A549 (cell line): ENCODE measurements at places on chromosomes 16 and 17.

- no peak for DNase-seq
Observed at GRCh38 chr16:2170080-2170479, 14.5 kb downstream of the TRAF7 start.

DNA sequence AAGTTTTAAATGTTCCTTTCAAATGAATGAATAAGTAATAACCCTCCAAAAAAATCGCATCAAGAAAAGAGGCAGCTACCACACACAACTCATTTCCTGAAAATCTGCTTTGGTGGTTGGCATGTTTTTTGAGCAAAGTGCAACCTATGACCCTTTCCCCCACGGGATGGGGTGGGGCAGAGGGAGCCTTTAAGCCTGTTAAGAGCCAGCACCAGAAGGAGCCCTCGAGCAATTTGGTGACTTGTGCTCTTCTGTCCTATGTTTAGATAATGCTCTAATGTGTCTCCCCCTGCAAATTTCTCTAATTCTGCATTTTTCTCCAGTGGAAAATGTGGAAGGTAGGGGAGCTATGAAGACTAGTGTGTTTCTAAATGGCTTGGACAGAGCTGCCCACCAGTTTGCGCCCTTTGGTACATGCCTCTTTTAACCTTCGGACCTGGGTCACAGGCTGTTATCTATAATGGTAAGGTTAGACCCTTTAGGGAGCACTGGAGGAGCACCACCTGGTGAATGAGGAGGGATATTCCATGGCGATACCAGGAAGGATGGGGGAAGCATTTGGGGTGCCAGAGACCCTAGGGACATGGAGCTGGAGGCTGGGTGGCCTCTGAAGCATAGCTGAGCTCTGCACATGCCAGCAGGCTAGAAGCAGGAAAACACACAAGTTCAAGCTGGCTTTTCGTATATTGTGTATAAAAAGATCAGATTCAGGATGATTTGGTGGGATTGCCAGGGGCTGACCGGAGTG is 1.6 kb downstream of the PYCARD start:
- no peak for DNase-seq

- DNase-seq, result no peak
Observed at GRCh38 chr17:21288571-21289017, 4.1 kb downstream of the MAP2K3 start.

- DNase-seq, result peak; percentile 77
Observed at GRCh38 chr17:75088465-75089417, 987 bp downstream of the SLC16A5 start.

DNA sequence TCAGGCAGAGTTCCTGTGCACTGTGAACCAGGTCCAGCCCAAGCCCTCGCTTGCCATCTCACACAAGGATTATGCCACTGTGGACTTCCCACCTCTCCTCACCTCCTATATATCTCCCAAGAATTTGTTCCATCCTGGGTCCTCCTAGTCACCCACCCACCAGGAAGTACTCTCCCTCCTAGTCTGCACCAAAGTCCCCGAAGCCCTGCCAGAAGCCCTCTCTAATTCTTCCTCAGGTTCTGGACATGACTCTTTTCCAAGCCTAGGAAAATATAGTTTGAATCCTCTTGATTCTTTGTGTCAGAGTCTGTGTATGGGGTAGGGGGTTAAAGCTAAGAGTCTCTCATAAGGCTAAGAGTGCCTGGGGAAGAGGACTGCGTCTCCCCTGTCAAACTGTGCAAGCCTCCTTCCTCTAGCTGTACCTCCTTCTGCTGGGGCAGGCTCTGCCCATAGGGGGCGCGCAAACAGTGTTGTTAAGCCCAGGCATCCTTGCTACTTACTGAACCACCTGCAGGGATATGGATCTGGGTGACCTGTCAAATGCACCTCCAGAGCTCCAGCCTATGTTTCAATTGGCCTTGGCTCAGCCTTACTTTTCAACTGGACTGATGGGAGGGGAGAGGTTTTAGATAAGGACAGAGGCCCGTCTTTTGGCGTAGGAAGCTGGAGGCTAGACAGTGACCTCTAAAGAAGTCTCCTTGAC is 16.6 kb upstream of the DLX4 start:
- peak; percentile 85 for DNase-seq

DNA sequence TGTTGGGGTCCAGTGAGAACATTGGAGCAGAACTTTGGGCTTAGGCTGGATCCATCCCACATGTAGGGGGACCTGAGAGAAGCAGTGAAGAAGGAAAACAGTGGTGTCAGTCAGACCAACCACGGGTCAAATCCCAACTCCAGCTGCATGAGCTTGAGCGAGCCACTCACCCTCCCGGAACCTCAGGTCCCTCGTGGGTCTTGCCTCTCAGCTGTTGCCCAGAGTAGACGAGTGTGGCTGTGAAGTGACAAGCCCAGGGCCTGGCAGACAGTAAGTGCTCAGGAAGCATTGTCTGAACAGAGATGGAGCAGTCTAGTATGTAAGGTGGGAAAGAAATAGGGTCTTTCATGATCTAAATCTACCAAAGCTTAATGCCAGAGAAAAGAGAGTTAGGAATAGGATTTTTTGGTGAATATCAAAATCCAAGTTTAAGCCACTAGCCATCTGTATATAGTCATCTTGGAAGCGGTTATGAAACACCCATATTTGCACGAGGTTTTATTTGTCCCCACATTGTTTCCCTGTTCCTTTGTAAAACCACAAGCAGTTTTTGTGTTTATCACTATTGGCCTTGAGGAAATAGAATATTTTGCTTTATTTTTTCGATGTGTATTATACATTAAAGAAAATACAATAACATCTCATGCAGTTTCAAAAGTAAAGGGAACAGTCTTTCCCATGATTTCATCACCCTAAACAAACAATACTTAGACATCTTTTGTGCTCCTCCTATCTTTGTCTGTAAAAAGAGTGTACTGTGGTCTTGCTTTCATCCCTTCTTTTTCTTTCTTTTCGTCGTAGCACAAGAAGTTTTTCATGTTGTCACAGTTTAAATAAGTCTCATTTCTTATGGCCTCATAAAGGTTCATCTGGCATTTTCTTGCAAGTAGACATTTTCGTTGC is 112.0 kb downstream of the CLEC16A start:
- no peak for DNase-seq

DNA sequence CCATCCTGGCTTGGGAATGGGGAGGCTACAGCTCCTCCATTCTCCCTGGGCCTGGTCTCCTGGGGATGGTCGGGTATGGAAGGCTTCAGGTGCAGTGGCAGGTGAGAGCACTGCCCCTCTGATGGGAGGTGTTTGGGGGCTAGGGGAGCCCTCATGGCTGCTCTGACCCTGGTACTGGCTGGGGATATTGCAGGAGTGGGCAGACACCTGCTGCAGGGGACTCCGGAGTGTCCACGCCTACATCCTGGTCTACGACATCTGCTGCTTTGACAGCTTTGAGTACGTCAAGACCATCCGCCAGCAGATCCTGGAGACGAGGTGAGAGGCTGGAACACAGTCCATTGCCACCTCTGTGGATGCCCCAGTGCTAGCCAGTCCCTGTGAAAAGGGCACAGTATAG is 8.8 kb downstream of the RASL10B start:
- no peak for DNase-seq

DNA sequence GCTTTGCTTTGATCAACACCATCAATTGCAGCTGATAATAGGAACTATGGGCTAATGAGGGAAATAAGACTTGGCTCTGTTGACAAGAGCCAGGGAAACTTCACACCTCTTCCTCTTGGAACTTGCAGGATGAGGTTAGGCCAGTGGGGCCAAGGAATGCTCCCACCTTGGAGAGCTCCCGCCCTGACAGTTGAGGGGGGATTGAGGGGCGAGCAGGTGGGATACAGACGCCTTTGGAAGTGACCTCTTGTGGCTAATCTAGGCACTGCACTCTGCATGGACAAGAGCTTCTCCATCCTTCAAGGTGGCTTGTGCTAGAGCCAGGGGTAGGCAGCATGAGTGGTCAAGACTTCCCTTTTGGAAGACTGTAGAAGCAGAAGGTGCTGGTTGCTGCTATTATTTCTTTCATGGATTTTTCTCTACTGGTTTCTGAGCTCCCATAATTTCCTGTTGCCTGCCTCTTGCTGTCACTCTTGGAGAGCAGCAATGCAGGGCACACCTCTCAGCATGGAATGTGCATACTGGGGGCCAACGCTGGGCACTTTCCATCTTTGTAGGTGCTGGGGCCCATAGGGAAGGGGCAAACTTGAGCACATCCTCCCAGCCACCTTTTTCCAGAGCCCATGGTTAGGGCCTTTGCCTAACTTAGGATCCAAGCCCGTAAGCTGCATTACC is 2.3 kb upstream of the PHF12 start:
- DNase-seq, result peak; percentile 68

DNA sequence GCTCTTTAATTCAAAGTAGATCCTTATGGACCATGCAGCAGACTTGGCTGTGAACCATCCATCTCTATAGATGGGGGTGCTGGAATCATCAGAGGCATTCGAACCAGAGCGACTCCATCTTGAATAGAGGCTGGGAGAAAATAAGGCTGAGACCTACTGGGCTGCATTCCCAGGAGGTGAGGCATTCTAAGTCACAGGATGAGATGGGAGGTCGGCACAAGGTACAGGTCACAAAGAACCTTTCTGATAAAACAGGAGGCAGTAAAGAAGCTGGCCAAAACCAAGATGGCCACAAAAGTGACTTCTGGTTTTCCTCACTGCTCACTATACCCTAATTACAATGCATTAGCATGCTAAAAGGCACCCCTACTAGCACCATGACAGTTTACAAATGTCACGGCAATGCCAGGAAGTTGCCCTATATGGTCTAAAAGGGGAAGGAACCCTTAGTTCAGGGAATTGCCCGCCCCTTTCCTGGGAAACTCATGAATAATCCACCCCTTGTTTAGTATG is 89.2 kb upstream of the BRD7 start:
- no peak for DNase-seq

DNA sequence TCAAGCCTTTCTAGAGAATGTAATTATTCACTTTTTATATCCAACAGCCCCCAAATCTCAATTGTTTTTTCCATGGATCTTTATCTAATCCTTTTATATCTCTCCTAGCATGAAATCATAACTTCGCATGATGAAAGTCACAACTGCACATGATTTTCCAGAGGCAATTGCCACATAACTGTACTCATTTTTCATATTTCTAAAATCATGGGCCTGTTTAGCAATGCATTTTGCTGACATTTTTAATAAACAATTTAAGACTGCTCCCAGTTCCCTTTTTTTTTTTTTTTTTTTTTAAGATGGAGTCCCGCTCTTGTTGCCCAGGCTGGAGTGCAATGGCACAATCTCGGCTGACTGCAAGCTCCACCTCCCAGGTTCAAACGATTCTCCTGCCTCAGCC is 83.5 kb downstream of the VMP1 start:
- no peak for DNase-seq

GRCh38 chr16:46757339-46758050 is 9.4 kb upstream of the MYLK3 start:
- no peak for DNase-seq

DNA sequence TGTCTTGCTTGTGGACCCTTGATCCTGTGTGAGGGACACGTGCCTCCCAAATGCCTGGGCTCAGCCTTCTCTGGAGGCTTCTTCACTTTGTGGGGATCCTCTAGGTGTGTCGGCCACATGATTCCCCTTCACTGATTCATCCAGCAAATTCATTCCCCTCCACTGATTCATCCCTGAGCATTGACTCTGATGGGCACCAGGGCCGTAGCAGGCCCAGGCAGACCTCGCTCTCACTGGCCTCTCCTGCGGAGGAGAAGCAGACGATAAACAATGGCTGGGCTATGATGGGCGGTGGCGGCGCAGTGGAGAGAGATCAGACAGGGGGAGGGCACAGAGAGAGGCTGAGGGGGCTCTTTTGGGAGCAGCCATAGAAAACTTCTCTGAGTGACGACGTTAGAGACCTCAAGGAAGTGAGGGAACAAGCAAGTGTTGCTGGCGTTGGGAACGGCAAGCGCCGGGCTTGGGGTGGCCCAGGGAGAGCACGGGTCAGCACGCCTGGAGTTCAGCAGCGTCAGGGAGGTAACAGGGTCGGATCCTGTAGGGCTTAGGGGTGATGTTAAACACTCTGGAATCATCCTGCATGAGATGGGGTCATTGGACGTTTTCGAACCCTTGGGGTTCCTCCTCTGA is 17.5 kb upstream of the RPTOR start:
- no peak for DNase-seq

DNA sequence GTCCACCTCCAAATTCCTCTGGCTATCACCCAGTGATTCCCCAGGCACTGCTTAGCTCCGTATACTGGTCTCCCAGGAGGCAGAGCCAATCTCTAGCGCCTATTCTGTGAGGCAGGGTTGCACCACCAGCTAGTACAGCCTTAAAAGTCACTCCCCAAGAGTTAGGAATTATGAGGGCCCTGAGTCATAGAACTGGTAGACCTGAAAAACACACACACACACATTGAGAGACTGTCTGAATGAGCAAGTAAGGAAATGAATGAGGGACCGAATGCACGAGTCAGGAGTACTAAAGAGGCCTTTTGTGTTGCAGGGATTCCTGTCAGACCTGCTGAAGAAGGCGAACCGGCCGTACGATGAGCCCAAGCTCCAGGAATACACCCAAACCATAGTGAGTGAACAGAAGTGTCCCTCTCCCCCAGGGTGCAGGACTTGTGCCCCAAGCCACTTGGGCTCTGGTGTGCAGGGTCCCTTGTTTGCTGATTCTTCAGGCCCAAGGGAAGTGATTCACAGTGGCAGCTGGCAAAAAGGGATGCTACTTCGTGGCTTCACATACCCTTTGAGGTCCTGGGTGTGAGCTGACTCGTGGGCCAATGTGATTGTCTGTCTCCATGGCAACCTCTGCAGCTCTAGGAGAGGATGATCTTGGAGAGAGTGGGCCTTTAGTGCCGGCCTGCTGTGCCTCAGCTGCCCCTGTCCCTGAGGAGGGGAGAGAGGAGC is 24.7 kb downstream of the CALB2 start:
- no peak for DNase-seq
